ENCODE measurements at places on chromosomes 16 and 17. TPM values are rescaled to one million over a fixed set of nuclear protein-coding genes. Genes with fewer than 3 reads are reported as not detected.

Gene FAM171A2
- 52.7 TPM for polyA plus RNA-seq

Gene SDK2
- polyA plus RNA-seq: 12.2 TPM

Gene HOXB2
- 60.8 TPM for polyA plus RNA-seq

Gene MAPK7
- 31.2 TPM for polyA plus RNA-seq

Gene C16orf86
- polyA plus RNA-seq: 3.6 TPM
